Fibroblast of skin of right biceps (primary cell): ENCODE measurements at places on chromosomes 2 and 18.

DNA sequence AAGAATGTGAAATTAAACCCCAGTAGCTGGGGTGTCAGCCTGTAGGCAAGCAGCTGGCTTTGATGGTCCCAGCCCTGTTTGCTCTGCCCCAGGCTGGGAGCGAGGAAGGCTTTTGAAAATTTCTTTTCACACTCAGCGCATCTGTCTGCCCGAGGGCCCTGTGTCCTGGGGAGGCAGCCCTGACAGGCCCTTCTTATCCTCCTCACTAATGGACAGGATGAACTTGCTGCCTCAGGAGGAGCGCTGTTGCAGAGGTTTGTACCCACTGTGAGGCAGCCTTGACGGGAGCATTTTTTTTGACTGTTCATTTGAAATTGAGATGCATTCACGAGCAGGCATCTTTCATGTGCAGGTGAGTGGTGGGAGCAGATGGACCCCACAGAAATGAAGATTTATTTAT is 62.4 kb downstream of the SERPINB8 start:
- DNase-seq: no peak

GRCh38 chr2:74291218-74291544 is 52.0 kb downstream of the SLC4A5 start:
- no peak for DNase-seq

DNA sequence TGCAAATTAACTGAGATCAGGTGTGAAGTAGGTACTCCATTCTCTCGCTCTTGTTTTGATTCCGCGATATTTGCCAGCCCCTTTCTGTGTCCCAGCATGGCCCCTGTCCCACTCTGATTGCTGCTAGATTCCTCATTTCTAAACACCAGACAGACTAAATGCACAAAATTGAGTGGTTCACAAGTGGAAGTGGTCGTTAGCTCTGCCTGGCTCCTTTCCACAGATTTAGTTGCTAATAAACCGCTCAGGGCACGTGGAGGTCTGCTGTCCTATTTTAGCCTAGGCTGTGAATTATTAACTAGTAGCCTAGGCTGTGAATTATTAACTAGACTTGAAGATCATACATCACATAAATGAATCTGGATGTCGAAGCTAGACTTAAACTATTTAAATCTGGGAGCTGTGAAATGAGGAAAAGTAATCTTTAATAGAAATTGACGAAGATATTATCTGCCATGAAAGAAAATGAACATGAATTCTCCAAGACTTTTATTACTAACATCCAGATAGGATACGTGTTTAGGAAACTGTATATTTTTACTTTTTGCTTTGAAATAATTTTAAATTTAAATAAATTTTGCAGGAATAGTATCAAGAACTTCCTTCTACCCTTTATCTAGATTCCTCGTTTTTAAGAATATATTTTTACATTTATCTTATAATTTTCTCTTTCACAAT is 3.7 kb downstream of the IL1RL2 start:
- DNase-seq: no peak

DNA sequence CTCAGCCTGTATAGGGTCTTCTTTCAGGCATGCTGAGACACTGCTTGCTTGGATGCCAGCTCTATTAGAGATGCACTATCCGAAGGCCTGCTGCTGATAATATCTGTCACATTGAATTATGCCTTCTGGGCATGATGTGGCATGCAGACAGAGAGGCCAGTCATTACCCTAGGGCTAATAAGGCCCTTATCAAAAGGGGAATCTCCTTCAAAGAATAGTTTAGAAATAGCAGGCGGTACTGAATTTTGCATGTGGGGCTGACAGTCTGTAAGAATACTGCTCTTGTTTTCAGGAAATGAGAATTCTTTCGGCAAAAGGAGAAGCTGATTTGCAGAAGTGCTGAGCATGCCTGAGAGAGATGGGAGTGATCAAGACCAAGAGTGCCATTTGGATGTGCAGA is 13.1 kb upstream of the LHCGR start:
- DNase-seq: no peak

DNA sequence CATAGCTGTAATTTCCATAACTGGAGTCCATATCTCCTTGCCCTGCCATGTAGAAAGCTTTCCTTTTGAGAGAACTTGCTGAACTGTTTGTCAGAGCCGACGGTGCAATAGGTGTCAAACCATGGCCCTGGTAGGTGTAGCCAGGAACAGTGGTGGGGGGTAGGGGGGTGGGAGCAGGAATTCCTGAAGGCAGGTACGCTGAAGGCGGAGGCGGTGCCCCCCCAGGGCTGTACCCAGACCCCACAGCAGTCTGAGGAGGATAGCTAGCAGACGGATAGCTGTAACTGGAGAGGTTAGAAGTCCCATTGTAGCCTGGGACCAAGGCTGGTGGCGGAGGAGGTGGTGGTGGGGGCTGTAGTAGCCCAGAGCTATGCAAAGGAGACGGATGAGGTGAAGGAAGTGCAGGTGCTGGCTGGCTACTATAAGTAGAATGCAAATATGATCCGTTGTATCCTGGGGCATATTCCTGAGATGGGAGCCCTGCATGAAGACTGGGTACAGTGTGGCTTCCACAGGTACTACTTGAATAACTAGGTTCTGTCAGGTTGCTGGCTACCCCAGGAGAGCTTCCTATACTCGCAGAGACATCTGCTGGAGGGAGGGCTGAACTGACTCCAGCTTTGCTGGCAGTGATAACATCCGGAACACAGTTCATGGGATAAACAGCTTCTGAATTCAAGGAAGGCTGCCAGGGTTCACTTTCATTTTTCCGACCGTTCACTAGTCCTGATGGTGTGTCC is 124.8 kb downstream of the FIGN start:
- DNase-seq: no peak
